ENCODE measurements at places on chromosomes 6 and 20.

DNA sequence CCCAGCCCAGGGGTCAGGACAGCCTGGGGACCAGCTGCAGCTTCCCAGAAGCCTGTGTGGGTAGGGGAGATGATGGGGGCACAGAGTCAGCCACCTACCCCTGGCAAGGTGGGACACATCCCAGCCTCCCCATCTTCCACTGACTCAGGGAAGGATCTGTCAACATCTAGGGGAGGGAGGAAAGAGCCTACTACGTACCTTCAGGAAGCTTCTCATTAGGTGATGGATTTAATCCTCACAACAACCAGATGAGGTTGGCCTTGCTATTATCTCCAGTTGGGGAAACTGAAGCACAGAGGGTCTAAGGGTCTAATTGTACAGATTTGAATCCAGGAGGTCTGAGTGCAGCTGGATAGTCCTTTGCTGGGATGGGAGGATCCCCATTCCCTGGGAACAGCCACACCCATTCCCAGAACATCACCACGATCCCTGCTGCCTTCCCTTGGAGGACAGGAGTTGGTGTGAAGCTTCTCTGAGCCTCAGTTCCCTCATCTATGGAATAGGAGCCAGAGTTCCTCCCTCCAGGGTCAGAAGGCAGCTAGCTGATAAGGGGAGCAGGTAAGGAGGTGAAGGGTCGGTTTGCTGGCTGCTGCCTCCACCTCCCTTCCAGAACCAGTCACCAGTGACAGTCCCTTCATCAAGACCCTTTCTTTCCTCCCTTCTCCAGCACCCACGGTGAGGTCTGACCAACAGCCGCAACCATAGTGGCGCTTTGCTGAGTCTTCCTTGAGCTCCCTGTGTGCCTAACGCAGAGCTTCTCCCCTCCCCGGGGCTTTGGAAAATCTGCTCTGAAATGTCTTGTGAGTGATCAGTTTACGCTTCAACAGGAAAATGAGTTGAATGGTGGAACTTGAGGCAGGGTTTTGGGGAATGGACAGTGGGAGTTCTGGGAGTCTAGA lies 56.8 kb downstream of the CEBPB start:
- DNase-seq = peak; percentile 47

DNA sequence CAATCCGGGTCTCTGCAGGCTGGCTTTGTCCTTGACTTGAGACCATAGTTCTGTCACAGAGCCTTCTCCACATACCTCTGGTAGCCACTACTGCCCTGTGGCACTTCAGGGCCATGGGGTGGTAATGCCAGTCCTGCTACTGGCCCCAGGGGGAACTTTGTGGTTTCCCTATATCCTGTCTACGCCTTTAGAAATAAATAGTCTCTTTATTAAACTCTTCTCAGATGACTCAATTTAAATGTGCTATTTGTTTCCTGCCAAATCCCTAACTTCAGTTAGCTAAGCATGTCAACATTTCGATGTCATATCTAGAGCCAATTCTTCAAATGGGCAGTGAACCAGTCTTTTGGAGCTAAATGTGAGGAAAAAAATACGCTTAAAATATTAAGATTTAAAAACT lies 60.1 kb downstream of the SEL1L2 start:
- DNase-seq = peak; percentile 43

GRCh38 chr6:83199863-83200225 lies 6.7 kb downstream of the RWDD2A start:
- DNase-seq = peak; percentile 47

- DNase-seq = no peak
Measured at GRCh38 chr6:29200767-29201662, 30.3 kb downstream of the OR2J2 start.

DNA sequence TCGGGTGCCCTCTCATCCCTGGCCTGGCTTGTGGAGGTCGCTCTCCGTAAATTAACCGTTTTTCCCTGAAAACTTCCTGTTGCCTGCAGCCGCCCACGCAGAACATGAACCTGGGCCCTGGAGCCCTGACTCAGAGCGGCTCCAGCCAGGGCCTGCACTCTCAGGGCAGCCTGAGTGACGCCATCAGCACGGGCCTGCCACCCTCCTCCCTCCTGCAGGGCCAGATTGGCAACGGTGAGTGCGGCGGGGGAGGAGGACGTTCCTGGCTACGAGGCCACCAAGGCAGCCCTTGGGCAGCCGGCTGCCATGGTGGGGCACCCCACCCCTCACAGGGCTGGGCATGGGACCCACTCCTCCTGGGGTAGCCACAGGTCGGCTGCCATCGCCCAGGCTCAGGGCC lies 17.8 kb downstream of the SS18L1 start:
- no peak for DNase-seq

DNA sequence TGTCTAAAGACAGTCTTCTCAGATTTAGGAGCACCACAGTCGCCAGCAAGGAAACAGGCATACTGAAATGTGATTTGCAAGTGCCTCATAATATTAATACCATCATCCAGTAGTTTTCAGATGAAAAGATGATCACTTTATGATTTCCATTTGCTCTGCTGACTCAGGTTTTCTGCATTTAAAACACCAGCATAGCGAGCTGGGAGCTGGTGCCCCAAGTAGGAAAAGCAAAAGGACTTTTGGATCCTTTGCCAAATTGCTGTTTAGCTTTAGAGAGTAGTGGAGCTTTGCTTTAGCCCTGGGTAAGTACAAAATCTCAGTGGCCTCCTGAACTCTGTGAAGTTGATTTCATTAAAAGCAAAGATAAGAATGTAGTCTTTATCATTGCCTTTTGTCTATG lies 78.5 kb downstream of the JAG1 start:
- DNase-seq = no peak

Measured in AG20443 (cell line).